Activated CD4-positive, alpha-beta T cell treated with anti-CD3 and anti-CD28 coated beads, Interleukin-2, amount 50 U/mL, for 1 hour (primary cell): ENCODE measurements at places on chromosomes 3 and 15.
A peak's percentile ranks its signal among the peaks of the same experiment; 100 is the strongest.

GRCh38 chr15:64753480-64754185, 21.8 kb downstream of the RBPMS2 start:
- DNase-seq, result no peak

DNA sequence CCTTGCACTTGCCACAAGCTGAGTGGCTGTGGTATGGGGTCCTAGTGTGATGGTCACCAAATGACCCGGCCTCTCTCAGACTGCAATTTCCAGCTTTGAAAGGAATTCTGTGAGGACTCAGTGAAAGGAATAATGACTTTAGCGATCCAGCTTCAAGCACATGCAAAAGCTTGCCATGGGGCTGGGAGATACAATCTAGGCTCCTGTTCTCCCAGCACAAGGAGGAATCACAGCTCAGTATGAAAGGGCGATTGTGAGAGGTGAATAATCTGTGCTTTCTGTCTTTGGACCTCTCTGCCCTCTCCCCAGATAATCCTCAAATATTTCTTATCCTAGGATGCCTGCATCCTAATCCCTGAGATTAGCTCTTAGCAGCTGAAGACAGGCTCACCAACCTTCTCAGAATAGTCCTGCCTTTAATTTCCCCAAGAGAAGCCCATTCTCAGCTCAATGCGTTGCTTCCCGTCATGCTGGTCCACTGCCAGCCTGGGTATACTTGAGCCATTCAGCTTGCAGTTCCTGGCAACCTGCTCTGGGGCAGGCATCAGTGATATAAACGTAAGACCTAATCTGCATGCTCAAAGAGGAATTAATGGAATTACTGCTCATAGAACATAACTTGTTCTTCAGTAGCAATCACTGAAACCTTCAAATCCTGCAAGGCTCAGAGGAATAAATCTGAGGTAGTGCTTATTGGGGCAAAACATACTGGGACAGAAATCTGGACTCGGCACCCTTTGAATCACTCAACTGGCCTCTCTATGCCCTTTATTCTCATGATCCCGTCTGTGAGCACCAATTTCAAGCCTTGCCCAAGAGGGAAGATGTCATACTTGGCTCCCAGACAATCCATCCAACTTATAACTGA, 15.1 kb downstream of the TLNRD1 start:
- no peak for DNase-seq

DNA sequence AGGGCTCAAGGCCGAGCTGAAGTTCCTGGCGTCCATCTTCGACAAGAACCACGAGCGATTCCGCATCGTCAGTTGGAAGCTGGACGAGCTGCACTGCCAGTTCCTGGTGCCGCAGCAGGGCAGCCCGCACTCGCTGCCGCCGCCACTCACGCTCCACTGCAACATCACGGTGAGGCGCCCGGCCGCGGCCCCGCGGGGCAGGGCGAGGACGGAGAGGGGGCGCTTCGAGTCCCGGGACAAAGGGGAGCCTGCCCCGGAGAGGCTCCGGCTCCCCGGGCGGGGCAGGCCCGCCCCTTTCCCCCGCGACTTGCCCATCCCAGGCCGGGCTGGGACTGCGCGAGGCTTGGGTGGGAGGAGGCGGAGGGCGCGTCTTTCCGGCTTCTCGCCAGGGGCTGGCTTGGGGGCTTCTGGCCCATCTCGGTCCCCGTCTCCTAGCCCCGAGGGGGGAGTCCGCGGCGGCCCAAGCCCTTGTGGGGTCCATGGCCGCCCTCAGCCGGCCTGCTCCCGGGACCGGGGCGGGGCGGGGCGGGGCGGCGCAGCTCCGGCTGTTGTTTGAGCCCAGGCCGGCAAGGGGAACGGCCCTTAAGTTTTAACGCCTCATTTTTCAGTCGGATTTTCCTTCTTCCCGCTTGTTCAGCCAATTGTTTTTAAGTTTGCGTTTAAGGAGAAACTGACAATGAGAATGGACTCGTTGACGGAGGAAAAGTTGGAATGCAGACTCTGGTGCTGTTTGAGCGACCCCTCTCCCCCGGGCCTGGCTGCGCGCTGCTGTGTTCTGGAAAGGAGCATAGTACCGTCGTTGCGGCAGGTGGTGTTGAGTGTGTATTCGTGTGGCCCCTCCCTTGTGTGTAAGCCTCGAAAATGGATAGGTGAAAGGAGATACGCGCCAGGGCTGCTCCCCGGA, 683 bp downstream of the UBE2Q2 start:
- peak; percentile 56 for DNase-seq

- no peak for DNase-seq
These were observed 75.0 kb downstream of the LRRC28 start for GRCh38 chr15:99326235-99326634.

- no peak for DNase-seq
These were observed 87.6 kb downstream of the BDH1 start for GRCh38 chr3:197468167-197468566.

DNA sequence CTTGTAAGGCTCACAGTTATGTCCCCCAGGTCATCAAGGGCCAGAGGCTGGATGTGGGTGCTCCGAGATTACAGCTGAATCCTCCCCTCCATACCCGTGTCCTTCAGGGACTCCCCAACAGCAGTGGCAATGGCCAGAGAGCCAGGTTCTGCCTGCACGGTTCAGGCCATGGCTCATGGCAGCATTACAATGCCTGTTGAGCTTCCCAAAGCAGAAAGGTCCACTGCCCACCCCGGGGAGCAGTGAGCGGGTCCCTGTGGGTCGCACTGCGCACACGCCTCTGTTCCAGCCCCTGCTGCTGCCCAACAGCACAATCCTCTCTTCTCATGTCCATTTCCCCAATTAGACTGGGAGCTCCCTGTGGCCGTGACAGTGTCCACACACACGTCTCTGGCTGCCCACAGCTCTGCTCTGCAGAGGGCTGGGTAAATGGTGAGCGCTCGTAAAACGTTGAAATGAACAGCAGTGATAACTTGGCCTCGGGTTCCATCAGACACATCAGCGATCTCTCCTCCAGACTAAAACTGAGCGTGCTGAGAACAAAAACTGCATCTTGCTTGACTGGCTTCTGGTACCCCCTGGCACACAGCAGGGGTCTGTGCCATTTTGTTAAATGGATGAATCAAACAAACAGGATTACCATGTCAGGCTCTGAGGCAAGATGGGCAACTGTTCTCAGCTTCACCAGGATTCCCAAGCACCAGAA, 80.4 kb downstream of the VGLL4 start:
- DNase-seq, result no peak

DNA sequence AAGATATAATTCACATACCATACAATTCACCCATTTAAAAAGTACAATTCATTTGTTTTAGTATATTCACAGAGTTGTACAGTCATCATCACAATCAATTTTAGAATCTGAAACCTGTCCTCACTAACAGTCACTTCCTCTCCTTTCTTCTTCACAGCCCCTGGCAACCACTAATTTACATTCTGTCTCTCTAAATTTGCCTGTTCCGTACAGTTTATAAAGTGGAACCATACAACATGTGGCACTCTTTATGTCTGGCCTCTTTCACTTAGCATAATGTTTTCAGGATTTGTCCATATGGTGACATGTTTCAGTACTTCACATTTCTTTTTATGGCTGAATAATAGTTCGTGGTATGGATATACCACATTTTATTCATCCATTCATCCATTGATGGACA, 22.7 kb downstream of the ERICH6 start:
- no peak for DNase-seq

GRCh38 chr3:10529809-10530208, 24.4 kb upstream of the ATP2B2 start:
- no peak for DNase-seq

DNA sequence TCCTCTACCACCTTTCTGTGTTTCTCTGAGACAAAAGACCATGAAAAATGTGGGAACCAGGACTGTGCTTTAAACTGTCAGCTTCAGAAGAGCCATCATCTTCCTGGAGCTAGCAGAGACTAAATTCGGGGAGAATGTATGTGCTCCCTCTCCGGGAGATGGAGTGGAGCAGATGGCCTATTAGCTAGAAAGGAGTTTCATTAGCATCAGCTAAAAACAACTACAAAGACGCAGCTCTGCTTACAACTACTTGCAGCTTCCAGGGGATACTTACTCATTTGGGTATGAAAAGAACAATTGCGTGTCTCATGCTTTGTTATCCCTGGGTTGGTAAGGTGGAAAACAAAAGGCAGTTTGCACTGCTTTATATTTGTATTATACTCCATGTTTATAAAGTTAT, 159.6 kb downstream of the MFSD1 start:
- DNase-seq, result no peak

GRCh38 chr3:139108253-139108969, 63.7 kb upstream of the PRR23C start:
- DNase-seq, result no peak

- no peak for DNase-seq
These were observed 102.8 kb downstream of the TBC1D2B start for GRCh38 chr15:77974416-77975331.

GRCh38 chr3:188345223-188345622, 191.3 kb downstream of the LPP start:
- DNase-seq, result no peak

DNA sequence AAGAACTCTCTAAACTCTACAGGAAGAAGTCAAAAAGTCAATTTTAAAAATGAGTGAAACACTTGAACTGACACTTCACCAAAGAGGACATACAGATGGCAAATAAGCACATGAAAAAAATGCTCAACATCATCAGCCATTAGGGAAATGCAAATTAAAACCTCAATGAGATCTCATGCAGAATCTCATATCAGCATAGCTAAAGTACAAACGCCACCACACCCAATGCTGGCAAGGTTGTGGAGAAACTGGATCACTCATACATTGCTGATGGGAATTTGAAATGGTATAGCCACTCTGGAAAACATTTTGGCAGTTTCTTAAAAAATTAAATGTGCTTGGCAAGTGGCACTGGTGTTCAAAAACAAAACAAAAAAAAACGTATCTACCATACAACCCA, 34.2 kb downstream of the MEGF11 start:
- no peak for DNase-seq

GRCh38 chr3:29721789-29722188, 440.9 kb downstream of the RBMS3 start:
- no peak for DNase-seq

GRCh38 chr3:175601521-175601920, 742.4 kb downstream of the NAALADL2 start:
- DNase-seq, result no peak

DNA sequence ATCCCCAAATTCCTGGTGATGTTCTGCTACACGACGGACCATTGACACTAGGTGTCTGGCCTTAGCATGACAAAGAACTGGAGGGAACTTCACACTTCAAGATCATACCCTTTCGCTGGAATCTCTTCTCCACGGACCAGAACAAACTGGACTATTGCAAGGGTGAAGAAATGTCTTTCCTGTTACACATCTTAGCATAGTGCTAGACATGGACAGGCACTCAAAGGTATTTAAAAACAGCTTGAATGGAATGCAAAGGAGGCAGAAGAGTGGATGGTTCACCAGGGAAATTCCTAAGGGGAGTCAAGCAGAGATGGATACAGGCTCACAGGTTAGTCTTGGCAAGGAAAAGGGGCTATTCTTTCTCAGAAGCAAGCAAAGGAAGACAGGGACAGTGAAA, 33.5 kb upstream of the PDZRN3 start:
- no peak for DNase-seq

GRCh38 chr3:66449411-66449974, 51.3 kb downstream of the LRIG1 start:
- DNase-seq, result no peak

DNA sequence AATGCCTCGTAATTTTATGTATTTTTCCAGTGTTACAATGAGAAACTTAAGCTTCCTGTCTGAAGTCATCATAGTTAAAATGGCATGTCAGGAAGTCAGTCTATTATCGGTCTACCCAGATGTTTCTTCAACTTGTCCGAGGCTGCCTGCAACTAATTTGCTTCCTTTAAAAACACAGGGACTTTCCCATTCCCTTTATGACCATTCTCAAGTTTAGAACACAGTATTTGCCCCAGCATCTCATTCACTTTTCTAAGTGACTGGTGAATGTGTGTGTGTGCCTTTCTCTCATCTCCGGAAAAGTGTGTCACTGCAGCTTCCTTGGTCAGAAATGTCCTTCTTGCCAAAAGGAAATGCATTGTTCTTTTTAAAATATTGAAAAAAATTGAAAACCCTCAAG, 466.6 kb downstream of the RAP2B start:
- DNase-seq, result no peak

GRCh38 chr15:42084465-42085235, 9.7 kb downstream of the PLA2G4D start:
- DNase-seq, result peak; percentile 34

- no peak for DNase-seq
These were observed 635.1 kb upstream of the ADAMTS9 start for GRCh38 chr3:65322910-65323309.

DNA sequence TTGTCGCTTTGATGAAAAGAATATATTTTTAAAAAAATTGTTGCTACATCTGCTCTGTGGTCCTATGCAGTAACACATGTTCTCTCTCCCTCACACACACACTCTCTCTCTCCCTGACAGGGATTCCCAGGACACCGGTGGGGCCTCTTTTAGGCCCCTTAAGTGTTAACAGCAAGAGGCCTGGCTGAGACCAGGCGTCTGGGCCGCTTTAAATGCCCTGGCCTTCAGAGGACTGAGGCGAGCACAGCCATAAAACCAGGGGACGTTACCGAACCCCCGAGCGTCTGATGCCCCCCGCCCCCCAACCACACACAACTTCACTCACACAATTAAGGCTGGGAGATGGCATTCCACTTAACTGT, 1.7 kb downstream of the BNC1 start:
- DNase-seq, result no peak

GRCh38 chr3:37477711-37478487, 303.5 kb upstream of the LRRFIP2 start:
- no peak for DNase-seq

- DNase-seq, result no peak
These were observed 542.9 kb downstream of the FHIT start for GRCh38 chr3:60708191-60708975.

- DNase-seq, result no peak
These were observed 14.6 kb downstream of the LMOD3 start for GRCh38 chr3:69107841-69108240.

GRCh38 chr3:134075846-134076245, 46.1 kb upstream of the SLCO2A1 start:
- DNase-seq, result no peak

DNA sequence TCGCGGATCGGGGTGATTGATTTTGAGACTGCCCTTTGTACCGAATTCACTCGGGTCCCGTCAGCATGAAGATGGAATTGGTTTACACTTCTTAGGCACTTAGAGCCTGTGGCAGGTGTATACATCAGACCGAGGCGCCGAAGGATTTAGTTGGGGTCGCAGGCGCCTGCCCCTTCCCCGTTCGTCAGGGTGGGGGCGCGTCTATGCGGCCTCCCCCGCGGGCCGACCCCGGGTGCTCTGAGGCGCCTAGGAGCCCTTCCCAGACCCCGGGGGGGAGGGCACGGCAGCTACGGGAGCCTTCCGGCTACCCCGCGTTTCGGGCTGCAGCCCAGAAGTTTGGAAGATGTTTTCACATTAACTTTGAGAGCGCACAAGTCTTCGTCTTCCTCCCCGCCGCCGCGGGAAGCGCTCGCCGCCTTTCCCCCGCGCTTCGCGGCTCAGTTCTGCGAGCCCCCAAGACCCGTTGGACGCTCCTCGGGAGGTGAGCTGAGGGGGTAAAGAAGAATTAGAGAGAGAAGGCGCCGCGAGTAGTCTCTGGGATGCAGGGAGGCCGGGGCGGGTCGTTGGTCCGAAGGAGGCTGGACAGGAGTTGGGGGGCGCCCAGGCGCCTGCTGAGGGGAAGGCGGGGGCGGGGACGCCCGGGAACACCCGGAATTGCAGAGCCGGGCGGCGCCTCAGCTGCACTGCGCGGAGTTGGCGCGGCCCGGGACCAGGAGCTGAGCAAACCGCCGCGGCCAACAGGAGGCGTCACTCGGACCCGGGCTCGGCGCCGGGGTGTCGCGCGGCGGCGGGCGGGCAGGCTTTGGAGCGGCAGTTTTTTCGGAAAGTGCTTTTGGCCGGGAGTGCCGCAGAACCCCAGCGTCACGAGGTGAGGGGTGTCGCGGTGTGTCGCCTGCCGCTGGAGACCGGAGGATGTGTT, 780 bp downstream of the TIPARP start:
- DNase-seq, result peak; percentile 26
